K562 (cell line): ENCODE measurements at places on chromosomes 3 and 15. TPM values are rescaled to one million over a fixed set of nuclear protein-coding genes. Genes with fewer than 3 reads are reported as not detected.

DNA sequence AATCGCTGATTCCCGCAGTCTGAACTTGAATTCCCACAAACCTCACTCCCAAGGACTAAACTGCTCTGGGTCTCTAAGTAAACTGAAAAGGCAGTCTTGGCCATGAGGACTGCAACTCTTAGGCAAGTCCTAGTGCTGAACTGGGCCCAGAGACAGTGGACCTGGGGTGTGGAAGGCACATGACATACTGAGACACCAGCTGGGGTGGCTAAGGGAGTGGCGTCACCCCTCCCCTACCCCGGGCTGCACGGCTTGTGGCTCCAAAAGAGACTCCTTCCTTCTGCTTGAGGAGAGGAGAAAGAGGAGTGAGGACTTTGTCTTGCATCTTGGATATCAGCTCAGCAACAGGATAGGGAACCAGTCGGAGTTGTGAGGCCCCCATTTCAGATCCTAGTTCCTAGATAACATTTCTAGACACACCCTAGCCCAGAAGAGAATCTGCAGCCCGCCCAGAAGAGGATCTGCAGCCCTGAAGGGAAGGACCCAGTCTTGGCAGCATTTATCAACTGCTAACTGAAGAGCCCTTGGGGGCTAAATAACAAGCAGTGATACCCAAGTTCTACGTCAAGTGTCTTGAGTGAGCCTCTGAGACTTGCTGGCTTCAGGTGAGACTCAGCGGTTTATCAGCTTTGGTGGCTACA lies 110.7 kb upstream of the C3orf80 start:
- DNase-seq = no peak

DNA sequence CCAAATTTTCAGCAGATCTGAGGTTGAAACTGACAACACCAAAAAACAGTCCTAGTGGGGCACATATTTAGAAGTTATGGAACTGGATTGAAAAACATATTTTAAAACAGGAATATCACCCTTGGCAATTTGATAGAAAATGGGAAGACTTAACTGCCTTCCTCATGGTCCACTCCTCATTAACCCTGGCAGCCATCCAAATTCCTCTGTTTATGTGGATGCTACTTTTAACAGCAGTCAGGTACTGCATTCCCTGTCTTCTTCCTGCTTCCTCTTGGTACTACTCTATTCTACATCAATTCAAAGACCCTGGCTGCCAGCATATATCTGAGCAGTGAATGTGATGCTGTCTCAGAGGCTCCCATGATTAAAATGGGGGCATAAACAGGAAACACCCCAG lies 54.3 kb downstream of the PDE8A start:
- no peak for DNase-seq

DNA sequence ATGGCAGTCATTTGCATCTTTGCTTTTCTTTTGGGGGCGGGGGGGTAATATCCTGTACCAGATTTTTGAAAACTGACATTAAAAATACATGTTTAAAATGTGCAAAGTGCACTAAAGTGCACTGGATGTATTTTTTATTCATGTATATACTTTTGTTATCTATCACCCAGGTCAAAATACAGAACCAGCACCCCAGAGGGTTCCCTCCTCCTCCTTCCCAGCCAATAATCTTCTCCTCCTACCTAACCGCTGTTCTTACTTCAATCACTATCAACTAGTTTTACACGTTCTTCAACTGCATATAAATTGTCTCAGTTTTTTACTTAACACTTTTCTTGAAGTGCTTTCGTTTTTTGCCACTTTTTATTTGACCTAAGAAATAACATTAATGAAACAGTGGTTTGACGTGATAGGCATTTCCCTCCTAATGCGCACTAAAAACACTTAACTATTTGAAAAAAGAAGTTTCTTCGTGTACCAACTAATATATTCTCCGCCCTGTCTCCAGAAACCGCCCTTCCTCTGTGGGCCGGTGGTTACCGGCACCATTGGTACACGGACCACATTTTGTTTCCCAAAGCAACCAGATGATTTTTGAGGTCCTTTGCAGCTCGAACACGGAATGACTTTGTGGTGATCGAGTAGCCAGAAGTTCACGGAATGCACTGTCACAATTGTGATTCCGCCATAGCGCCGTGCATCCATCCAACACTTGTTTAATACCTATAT lies 836 bp upstream of the AKAP13 start:
- DNase-seq = no peak

DNA sequence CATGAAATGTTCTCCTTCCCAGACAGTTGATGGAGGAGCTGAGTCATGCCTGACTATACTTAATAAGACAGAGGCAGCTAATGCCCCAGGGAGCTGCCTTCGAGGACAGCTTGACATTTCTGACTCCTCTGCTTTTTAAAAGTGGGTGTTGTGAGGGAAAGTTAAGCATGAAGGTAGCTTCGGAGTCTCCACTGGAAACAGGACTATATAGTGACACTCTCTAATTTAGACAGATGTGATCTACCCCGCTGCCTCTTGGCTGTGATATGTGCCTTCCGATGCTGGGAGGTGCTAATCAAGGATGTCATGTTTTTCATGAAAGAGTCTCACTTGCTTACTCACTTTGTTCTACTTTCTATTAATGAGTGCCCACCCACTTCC lies 72.7 kb downstream of the IL1RAP start:
- no peak for DNase-seq

- DNase-seq = no peak
Measured at GRCh38 chr3:138062626-138063025, 52.7 kb downstream of the CLDN18 start.

DNA sequence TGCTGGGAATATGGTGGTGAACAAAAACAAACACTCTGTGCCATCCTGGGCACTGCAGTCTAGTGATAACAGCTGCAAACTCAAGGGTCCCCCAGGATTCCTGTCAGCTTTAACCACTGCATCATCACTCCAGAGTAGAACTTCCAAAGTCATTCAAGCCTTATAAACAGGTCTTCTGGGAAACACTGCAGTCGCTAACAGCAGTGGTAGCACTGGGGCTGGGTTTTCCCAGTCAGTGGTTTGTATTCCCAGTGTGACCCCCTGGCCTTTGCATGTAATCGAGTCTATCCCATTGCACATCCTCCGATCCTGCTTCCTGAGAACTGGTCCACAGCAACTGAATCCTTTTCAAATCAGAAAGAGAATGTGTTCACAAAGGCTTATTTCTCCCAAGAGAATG lies 623.5 kb downstream of the EDEM1 start:
- no peak for DNase-seq

- DNase-seq = no peak
Measured at GRCh38 chr3:189076449-189076848, 95.3 kb upstream of the TPRG1 start.

DNA sequence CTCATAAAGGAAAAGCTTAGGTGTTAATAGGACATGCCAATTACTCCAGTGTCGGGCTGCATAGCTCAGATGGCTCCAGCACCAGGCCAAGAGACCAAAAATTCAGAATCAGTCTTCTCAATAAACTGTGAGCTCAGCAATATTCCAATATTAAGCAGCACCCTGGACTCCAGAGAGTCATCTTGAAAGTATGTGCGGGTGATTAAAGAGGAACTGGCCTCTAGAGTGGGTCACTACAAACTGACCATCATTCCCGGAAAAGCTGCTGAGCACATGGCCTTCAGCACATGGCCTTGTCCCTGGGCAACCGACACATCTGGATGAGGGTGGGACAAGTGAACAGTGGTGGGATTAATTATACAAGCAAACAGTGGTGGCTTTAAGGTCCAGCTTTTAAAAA lies 59.0 kb downstream of the MAGI1 start:
- no peak for DNase-seq

GRCh38 chr3:66800941-66801545 lies 197.1 kb upstream of the KBTBD8 start:
- no peak for DNase-seq

Gene NRROS
- total RNA-seq = 13.0 and 13.8 TPM in 2 replicates

Gene KBTBD13
- total RNA-seq = 0.11 and 0.13 TPM in 2 replicates
